ENCODE measurements at places on chromosomes 1 and 21.
A peak's percentile ranks its signal among the peaks of the same experiment; 100 is the strongest.

- no peak for DNase-seq
Measured at GRCh38 chr1:39800471-39800835, 11.8 kb upstream of the BMP8B start.

DNA sequence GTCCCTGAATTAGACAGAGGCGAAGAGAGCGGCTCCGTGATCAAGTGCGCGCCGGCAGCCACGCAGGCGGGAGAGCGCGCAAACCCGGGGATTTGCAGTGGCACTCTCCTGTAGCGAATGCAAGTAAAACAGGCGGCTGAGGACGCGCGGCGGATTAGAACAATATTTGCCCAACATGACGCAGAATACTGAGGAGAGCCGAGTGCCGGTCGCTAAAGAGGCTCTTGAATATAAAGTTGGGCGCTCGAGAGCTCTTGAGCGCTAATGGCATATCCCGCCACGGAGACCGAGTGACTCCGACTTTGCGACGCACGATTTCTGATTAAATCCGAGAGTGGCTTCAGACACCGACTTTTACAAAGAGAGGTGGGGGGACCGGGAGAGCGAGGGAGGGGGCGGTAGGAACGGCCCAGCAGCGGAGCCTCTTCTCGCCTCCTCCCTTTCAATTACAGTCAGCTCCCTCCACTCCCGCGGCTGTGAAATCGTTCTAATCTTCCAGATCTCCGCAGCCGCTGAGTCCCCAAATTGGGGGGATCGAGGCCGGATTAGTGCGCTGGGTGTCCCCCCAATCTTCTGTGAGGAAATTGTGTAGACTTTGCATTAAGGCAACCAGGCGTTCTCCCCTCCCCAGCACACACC lies 2.3 kb downstream of the PAX7 start:
- no peak for DNase-seq

DNA sequence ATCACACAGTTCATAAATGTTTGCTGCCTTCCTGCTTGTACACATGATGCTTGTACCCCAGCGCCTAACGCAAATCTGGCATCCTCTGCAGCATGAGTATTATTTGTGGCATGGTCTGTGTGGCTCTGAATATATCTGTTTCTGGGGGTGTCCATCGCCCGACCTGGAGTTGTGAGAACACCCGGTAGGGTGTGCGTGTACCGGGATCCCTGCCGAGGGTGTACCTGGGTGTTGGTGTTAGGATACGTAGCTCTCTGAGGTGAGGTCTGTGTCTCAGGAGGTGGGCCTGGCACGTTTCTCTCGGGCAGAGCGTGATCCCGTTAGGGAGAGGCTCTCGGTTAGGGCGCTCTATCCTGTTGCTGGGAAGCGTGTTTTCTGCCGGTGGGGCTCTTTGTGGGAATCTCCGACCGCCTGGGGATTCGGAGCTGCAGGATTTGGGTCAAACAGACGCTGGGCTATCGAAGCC lies 10.4 kb upstream of the CDC20 start:
- DNase-seq, result no peak

DNA sequence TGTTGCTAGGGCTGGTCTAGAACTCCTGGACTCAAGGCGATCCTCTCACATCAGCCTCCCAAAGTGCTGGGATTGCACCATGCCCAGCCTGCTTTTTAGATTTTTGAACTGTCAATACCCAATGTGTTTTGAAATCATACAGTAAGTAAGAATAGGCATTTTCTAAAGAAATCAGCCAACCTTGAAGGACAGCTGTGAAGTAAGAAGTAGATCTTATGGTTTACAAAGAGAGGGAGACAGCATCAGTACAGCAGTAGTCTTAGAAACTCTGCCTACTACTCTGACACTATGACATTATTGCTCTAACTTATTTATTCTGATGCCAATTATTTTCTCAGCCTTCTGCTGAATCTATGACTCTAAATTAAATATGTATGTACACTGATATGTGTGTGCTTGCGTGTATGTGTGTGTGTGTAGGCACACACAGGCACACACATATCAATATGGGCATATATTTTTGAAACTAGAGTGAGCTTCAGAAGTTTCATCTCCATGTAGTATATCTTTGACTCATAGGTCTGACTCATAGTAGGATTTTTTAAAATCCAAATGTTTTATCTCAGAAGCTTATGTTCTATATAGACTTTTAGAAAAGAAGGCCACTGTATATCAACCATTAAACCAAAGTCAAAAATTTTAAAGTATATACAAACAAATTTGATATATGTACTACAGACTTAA lies 140.4 kb downstream of the COL24A1 start:
- no peak for DNase-seq

DNA sequence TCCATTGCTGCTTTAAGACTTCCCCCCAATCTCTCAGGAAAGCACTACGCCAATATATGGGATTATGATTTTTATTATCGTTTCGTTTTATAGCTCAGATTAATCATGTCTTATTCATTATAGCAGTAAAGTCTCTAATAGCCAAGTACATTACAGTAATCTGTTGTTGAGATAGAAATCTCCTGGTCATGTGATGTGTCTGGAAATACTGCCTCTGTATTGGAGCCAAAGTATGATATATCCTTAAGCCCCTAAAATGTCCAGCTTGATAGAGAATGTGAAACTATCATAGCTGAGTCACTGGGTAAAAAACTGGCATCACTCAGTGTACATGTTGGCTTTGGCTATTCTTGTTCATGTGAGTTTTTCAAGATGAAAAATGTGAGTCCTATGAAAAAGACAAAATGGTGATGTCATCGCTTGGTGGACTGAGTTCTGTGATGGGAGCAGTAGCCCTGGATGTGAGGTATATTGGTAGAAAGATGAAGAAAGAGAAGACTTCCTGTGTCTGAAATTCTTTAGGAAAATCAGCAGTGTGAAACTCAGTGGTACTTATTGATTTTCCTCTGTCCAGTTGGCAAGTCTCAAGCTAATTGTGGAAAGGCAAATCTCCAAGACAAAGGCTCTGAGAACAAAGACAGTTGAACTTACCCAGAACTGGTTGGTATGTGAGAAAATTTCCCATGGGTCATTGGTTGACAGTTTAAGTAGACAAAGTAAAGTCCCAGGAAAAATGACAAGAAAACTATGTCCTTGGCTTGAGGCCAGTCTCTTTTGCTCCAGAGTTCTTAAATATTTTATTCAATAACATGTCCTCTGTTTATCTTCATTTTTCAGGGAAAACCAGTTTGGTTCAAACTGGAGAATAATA lies 76.2 kb downstream of the BRINP2 start:
- no peak for DNase-seq

DNA sequence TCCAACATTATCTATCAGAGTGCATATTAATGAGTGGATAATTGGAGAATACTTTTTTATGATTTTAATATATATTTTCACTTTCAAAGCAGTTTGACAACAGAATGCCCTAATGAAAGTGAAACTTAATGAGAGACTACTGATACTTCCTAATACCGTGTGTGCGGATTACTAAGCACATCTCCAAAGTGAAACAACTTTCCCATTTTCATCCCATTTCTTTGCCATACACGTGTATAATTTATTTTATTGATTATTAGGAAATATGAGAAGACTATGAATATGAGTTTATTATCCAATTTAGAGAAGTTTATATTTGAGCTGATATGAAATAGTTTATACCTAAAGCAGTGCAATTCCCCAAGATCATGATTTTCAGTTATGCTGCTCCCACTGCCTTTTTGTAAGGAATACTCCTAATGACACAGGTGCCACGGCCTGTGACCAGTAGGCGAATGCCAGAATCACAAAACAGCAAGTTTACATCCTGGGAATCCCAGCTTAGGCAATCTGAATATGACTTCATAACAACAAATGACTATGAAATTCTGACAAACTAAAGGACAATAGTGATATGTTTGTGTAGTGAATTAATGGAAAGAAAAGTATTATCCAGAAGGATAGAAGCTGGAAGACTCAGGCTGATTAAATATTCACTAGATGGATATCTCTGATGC lies 202.9 kb downstream of the NCAM2 start:
- DNase-seq, result no peak

DNA sequence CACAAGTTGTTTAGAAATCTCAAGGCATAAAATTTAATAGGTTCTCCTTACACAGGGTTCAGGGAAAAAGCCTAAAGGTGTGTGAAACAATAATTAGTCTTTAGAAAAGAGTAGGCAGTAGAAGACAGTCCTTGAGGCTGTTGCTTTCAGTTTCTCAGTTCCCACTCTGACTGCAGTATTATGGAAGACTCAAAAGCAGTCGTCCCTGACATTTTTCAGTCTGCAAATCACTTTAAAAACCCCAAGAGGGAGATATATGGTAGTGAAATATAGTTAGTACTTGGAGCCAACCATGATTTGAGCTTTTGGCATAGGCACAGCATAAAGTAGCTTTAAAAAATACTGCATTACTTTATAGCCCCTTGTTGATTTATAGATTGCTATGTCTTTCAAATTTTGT lies 299.7 kb downstream of the OLFM3 start:
- DNase-seq, result no peak

GRCh38 chr1:41222496-41222895 lies 19.6 kb downstream of the SCMH1 start:
- no peak for DNase-seq

DNA sequence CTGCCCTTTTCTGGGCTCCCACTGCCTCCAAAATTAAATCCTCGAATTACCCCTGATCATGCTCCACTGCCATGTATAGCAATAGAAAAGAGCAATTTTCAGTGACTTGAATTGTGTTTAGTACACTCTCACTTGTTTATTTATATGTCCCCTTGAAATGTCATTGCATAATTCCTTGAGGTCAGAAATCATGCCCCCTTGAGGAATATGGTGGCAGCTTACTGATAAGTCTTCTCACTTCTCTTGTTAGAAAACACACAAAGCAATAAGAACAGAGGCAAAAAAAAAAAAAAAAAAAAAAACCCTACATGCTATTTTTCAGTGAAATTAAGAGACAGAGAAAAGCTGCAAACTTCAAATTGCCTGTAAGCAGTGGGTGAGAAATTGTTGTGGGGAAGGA lies 37.5 kb downstream of the GPR88 start:
- DNase-seq, result no peak

- DNase-seq, result no peak
Measured at GRCh38 chr1:4796161-4797015, 142.0 kb downstream of the AJAP1 start.

DNA sequence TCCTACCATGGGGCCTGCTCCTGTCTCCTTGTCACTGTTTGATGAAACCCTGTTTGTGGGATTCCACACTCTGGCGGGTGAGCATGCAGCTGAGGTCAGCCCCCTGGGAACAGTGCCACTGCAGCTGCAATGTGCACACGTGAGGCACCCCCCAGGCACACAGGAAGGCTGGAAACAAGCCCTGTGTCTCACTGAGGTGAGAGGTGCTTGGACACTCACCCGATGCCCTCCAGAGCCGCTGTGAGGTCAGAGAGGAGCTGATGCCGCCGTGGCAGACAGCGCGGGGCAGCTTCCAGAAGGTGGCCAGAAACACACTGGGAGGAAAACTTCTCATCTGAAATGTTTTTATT lies 49.7 kb downstream of the SLX9 start:
- DNase-seq, result no peak

DNA sequence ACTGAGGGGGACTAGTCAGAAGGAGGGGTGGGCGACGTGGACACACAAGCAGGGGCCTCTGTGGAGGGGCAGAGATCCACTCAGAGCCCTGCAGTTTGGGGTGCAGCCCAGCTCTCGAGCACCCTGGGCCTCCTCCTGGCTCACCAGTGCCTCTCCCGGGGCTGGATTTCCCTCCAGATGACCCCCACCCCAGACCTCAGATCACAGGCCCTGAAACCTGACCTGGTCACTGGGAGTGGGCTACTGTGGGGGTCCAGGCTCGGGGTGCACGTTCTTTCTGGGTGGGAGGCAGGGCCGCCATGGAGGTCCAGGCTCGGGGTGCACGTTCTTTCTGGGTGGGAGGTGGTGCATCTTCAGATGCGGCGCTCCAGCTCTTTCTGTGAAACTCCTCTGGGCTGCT lies 10.3 kb upstream of the LHX4 start:
- DNase-seq, result no peak

- DNase-seq, result no peak
Measured at GRCh38 chr1:7459914-7460313, 311.2 kb upstream of the VAMP3 start.

- DNase-seq, result peak; percentile 60
Measured at GRCh38 chr1:210446479-210446878, 117.8 kb downstream of the HHAT start.

Data from activated T-helper 1 cell treated with anti-CD3 and anti-CD28 coated beads, Interleukin-2, amount 50 U/mL, for 16 hours (primary cell).